Endodermal cell (in vitro differentiated cells): ENCODE measurements at places on chromosomes 11 and 22. TPM values are rescaled to one million over a fixed set of nuclear protein-coding genes. Genes with fewer than 3 reads are reported as not detected.

NOX4 gene
- 3.8 and 6.0 TPM in 2 replicates for total RNA-seq

CDHR5 gene
- 0.13 TPM in 1 of 2 replicates, not detected in the other for total RNA-seq

ATF4 gene
- 319 to 347 TPM (median 341 TPM) in 3 replicates for total RNA-seq

PTGDR2 gene
- not detected in 2 replicates for total RNA-seq

KRTAP5-1 gene
- not detected in 2 replicates for total RNA-seq

GLYAT gene
- total RNA-seq, result not detected in 3 replicates

OR4C5 gene
- not detected in 2 replicates for total RNA-seq

VSIG10L2 gene
- not detected in 3 replicates for total RNA-seq

CALCA gene
- total RNA-seq, result not detected in 2 replicates

PRG3 gene
- total RNA-seq, result not detected in 2 replicates

HPS4 gene
- total RNA-seq, result 50.7 to 67.9 TPM (median 57.6 TPM) in 3 replicates

OR8D1 gene
- total RNA-seq, result not detected in 3 replicates

DAGLA gene
- 5.3 to 8.7 TPM (median 8.4 TPM) in 3 replicates for total RNA-seq

ANO3 gene
- total RNA-seq, result not detected in 2 replicates

RTCB gene
- 111 and 113 TPM in 2 replicates for total RNA-seq

TMEM191C gene
- 3.0 to 4.6 TPM (median 4.0 TPM) in 3 replicates for total RNA-seq

DEPDC5 gene
- total RNA-seq, result 23.8 to 38.4 TPM (median 31.9 TPM) in 3 replicates

TOB2 gene
- 32.0 to 51.2 TPM (median 51.1 TPM) in 3 replicates for total RNA-seq

TBC1D10A gene
- total RNA-seq, result 11.3 and 13.7 TPM in 2 replicates

HMGXB4 gene
- 53.4 to 63.0 TPM (median 58.9 TPM) in 3 replicates for total RNA-seq

SMCO4 gene
- total RNA-seq, result 27.3 and 31.8 TPM in 2 replicates

RFPL1 gene
- total RNA-seq, result not detected in 2 replicates

KCTD14 gene
- 11.9 and 12.8 TPM in 2 replicates for total RNA-seq

NCAM1 gene
- 2.7 and 2.9 TPM in 2 replicates for total RNA-seq
